CD4-positive, alpha-beta T cell treated with Interleukin-6 for 4 hours (primary cell): ENCODE measurements at places on chromosomes 16 and 17.

DNA sequence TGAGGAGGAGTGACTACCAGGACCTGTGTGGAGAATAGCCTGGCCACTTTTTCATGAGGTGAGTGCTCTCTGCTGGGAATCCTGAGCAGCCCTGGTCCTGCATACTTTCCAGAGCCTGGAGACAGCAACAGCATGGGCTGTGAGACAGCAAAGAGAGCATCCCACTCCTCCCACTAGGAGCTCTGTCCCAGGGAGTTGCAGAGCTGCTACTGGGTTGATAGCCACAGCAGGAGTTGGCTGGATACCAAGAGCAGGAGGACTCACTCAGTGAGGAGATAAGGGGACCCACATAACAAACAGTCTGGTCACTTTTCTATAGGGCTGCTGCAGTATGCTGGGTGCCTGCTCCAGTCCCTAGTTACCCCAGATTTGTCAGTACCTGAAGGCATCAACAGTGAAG lies 439.3 kb upstream of the CDH8 start:
- no peak for DNase-seq

DNA sequence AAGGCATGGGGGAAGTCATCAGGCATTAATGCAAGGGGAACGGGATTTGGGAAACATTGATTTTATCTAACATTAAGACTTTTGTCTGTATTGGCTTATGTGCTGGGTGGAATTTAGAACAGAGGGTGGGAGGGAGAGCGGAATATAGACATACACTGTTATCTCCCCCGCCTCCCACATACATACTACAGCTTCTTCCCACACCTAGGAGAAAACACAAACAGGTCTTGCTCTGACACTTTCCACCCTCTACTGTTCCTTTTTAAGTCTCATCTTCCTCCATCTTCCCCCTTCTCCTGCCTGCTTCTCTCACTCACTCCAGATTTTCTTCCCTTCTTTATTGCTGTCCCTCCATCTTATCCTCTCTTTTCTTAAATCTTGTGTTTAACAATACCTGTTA lies 425 bp downstream of the OR4D1 start:
- DNase-seq = no peak

GRCh38 chr17:79180358-79181005 lies 105.9 kb downstream of the ENGASE start:
- DNase-seq = no peak

DNA sequence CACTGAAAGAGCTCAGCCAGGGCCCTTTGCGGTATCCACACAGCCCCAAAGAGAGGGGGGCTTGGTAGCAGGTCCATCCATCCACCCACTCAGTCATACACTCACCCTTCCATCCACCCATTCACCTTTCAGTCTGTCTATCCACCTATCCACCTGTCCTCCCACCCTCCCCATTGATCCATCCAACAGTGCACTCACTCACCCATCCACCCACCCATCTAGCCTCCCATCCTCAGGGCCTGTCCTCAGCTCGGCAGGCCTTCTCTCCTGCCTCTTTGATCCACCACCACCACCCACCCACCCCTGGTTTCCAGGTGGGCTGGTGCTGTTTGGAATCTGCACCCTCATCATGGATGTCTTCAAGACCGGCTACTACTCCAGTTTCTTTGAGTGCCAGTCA lies 1.2 kb downstream of the OTOP2 start:
- DNase-seq = no peak

- no peak for DNase-seq
These were observed 30.3 kb upstream of the RPH3AL start for GRCh38 chr17:382644-383533.

DNA sequence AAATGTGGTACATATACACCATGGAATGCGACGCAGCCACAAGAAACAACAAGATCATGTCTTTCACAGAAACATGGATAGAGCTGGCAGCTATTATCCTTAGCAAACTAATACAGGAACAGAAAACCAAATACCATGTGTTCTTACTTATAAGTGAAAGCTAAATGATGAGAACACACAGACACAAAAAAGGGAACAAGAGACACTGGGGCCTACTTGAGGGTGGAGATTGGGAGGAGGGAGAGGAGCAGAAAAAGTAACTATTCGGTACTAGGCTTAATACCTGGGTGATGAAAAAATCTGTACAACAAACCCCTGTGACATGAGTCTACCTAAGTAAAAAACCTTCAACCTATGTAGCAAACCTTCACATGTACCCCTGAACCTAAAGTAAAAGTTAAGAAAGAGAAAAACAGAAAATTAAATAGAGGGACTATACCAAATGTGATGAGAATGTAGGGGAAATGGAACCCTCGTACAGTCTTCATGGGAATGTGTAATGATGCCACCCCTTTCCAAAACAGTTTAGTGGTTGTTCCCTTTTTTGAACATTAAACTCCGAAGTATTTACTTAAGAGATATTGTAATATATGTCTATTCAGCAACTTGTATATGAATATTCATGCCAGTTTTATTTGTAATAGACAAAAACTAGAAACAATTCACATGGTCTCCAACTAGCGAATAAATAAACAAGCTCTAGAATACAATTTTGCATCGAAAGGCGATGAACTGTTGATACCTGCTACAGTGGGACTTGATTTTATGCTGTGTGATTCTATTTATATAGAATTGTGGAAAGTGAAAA lies 33.9 kb downstream of the AHSP start:
- no peak for DNase-seq

- no peak for DNase-seq
These were observed 8.6 kb downstream of the CES4A start for GRCh38 chr16:66996983-66997358.

DNA sequence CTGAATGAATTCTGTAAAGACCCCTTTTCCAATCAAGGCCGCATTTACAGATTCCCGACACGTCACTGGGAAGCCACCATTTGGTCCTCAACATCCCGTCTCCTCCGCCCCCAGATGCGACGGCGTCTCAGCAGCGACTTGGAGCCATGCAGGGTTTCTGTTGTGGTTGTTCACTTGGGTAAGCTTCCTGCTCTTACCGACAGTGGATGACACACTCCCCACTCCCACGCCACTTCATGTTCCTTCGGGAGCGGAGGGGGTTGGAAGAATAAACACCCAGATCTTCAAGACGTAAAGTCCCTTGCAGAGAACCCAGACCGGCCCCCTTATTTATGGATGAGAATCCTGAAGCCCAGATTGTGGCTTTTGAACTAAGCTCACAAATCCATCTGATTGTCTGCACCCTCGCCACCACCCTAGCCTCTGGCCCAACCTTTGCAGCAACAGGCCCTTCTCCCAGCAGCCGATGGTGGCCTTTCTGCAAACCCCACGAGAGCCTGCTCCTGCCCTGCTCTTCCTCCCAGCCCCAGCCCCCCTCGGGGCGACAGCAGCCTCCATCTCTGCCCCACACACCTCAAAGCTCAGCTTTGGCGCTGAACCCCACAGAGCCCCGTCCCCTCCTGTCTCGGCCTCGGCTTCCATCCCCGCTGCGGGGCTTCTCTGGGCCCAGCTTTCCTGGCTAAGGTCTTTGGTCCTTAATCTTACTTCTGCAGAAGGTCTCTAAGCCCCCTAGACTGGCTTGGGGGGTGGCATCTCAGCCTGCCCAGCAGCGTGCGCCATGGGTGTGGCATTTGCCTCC lies 19.0 kb upstream of the OSGIN1 start:
- DNase-seq = no peak

DNA sequence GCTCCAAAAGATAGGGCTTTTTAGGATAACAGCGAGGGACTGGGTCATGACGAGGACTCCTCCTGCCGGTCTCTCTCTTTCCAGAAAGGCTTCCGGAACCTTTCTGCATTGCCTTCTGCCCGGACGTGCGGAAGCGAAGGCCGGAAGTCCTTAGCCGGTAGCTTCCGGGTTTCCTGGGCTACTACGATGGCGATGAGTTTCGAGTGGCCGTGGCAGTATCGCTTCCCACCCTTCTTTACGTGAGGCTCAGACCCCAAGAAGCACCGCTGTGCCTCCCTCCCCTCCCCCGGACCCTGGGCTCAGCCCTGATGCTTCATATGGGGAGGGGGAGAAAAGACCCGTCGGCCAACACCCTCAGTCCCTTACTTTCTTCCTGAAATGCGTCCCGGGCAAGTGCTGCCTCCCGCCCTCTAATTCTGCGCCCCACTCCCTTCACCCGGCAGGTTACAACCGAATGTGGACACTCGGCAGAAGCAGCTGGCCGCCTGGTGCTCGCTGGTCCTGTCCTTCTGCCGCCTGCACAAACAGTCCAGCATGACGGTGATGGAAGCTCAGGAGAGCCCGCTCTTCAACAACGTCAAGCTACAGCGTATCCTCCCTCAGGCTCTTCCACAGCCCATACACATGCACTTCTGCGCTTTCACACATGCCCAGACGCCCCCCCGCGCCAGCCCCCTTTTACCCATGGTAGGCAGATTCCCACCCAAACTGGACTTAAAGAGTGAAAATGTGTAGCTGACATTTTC lies at the start of gene VPS25:
Gene VPS25, plus strand, starts transcription at position 160 of the 746 bp plus-strand sequence. Its CDS starts 27 bp downstream, at position 187.
- DNase-seq = peak; percentile 78

- DNase-seq = no peak
These were observed 6.5 kb downstream of the NEURL4 start for GRCh38 chr17:7322520-7323194.

DNA sequence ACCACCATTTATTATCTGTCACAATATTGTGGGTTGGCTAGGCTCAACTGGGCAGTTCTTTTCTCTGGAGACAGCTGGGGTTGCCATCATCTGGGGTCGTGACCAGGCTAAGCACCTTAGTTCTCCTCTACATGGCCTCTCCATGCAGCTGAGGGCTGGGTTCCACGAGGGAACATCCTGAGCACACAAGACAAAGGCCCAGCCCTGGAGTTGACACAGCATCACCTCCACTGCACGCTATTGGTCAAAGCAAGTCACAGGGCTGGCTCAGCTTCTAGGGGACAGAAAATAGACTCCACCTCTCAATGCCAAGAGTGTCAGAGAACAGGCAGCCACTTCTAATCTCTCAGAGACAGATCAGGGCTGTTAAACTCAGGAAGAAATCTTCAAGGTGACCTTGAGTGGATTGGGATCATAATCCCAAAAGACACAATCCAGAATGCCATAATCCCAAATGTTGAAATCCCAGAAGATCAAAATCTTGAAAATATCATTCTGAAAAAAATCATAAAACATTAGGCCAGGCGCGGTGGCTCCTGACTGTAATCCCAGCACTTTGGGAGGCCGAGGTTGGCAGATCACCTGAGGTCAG lies 13.0 kb upstream of the USP10 start:
- no peak for DNase-seq

DNA sequence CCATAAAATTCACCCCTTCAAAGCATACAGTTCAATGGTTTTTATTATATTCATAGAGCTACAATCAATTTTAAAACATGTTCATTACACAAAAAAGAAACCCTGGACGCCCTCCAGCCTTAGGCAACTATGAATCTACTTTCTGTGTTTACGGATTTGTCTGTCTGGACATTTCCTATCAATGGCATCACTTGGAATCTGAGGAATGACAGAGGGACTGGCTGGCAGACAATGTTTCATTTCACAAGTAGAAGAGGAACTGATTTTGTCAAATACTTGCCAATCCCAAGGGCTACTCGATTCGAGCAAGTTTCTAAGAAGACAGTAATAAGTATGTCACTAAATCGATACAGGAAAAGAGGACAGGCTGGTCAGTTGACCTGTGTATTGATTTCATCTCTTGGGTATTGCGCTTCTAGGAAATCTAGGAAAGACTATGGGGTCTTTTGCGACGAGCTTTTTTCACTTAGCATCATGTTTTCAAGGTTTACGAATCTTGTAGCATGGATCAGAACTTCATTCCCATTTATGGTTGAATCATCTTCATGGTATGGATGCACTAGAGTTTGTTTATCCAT lies 56.6 kb downstream of the RGS9 start:
- no peak for DNase-seq

- DNase-seq = peak; percentile 57
These were observed 51.3 kb downstream of the ADCY9 start for GRCh38 chr16:4064950-4065352.

GRCh38 chr16:1378804-1379303 lies 27.1 kb downstream of the GNPTG start:
- peak; percentile 50 for DNase-seq

GRCh38 chr17:4073983-4074830 lies 68.6 kb downstream of the ZZEF1 start:
- no peak for DNase-seq

DNA sequence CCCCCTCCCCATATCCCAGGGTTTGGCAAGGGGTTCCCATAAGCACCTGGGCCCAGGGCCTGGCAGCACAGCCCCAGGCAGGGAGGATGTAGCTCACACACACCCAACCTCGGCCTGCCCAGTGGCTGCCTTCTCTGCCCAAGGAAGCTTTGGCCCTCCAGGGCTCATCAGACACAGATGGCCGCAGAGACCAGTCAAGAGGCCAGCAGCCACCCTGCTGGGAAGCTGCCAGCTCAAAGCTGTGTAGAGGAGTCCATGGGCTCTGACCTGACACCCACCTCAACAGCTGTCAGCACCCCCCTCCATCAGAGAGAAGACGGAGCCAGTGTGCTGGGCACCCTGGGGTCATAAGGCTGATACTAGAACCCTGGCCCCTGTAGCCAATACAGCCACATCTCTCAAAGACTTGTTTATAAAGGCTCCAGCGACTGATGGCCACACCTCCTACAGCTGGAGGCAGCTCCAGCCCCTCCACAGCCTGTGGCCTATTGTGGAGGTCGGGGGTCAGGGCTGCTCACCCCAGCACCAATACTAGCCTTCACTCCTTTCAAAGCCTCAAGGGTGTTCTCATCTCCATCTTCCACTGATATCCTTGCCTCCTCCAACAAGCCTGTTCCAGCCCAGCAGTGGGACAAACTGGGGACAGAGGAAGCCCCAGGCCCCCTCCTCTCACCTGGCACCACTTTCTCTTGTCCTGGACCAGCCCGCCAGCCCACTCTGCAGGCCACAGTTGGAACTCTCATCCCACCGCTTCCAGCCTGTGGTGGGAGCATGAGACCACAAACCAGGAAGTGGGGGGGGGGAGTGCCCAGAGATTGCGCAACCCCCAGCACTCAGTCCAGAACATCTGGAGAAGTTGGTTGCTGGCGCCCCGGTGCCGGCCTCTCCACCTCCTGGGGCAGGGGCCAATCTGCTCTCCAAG lies 2.2 kb upstream of the MPG start:
- DNase-seq = peak; percentile 19

DNA sequence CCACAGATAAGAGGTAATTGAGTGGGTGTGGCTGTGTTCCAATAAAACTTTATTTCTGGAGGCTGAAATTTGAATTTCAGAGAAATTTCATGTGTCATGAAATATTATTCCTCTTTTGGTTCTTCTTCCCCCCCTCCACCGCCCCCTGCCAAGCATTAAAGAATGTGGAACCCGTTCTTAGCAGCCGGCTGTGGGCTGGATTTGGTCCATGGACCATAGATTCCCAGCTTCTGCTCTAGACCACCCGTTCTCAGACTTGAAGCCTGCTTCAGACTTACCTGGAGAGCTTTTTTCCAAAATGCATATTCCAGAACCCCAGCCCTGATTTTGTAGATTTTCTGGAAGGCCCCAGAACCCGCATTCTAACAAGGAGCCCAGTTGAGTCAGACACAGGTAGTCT lies 15.1 kb upstream of the LASP1NB start:
- DNase-seq = no peak

- DNase-seq = no peak
These were observed 12.7 kb downstream of the MMP2 start for GRCh38 chr16:55491691-55492090.
